ENCODE measurements at places on chromosomes 13 and 19. TPM values are rescaled to one million over a fixed set of nuclear protein-coding genes. Genes with fewer than 3 reads are reported as not detected.

DNA sequence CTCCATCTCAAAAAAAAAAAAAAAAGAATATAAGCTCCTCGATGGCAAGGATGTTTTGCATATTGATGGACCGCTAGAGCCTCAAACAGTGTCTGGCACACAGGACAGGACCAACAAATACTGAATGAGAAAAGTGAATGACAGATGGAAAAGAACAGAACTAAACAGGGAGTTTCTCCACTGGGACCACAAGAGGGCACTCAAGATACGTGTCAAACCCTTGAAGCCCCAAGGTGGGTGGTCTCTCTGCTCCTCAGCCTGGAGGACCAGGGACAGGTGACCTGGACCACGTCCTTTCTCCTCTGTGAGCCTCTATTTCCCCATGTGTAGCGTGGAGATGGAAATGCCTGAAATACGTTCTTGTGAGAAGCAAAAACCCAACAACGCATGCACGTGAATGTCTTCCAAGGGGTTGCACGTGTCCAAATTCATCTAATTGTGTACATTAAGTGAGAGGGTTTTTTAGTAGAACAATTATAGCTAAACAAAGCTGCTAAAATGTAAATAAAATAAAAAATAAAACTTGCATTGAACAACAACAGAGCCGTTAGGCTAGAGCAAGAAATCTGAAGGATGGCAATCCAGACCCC is 5.7 kb upstream of the CDC42EP5 start:
- peak; percentile 89 for DNase-seq

The GPR180 gene
- polyA plus RNA-seq = 1.8 TPM

The FCAR gene
- not detected for polyA plus RNA-seq

The HRC gene
- 4.2 TPM for polyA plus RNA-seq

The CILP2 gene
- polyA plus RNA-seq = not detected

DNA sequence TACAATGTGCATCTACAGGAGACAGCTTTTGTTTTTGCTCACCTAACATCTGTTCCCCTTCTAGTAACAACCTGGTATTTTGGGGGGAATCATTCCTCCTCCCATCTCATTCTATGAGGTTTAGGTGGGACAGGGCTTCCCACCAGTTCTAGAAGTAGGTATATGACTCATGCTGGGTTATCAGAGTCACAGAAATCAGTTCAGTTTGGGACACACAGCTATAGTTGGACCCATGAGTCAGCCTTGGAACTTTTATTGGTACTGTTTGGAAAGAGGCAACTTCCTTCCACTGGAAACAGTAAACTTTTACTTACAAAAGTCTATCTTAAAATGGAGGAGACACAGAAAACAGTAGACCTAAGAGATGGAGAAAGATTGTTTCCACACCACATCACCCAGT is 185.5 kb downstream of the DNAJC3 start:
- no peak for DNase-seq

The VN1R2 gene
- polyA plus RNA-seq = not detected

The MBD3L2 gene
- not detected for polyA plus RNA-seq

DNA sequence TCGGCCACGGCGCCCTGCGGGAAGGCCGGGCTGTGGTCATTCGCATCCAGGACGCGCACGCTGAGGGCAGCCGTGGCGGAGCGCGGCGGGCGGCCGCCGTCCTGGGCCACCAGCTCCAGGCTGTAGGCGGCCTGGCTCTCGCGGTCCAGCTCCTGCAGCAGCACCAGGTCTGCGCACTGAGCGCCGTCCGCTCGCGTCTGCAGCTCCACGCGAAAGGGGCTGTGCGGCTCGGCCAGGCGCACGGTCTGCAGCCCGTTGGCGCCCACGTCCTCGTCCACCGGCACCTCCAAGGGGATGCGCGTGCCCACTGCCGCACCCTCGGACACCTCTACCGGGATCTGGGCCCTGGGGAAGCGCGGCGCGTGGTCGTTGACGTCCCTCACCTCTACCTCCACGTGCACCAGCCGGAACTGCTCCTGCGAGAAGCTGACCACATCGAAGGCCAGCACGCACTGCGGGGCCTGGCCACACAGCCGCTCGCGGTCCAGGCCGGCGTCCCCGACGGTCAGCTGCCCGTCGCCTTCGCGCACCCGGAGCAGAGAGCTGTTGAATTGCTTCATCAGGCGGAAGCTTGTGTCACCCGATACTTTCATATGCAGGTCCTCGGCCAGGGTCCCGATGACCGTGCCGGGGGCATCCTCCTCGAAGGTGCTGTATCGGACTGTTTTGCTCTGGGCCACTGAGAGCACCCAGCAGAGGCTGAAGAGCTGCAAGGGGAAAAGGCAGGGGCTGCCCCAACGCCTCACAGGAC is 583 bp downstream of the PCDH8 start:
- no peak for DNase-seq

- no peak for DNase-seq
Measured at GRCh38 chr13:31725841-31726240, 13.5 kb upstream of the RXFP2 start.

The UBE2L5 gene
- polyA plus RNA-seq = not detected

DNA sequence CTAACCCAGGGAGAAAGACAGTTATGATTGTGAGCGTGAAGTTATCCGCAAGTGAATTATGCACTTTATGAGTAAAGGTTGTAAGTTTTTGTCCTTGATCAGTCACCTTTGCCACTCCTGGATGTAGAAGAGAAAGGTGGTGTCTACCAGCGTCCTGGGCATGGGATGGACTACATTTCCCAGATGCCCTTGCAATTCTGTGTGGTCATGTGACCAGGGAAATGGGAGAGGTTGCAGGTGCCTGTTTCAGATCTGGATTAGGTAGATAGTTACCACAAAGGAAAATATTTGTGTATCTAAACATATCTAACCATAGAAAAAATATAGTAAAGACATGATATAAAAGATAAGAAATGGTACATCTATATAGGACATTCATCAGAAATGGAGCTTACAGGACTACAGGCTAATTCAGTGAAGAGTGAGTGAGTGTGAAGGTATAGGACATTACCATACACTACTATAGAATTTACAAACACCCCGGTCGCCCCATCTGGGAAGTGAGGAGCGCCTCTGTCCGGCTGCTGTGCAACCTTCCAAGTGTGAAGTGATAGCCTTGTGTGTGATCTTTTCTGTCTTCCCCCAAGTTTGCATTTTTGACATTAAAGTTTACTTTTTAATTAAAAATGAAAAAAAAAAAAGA is 51.6 kb upstream of the CACNA1A start:
- DNase-seq = no peak

The NALCN gene
- 0.43 TPM for polyA plus RNA-seq

The ZGLP1 gene
- 5.5 TPM for polyA plus RNA-seq

- peak; percentile 46 for DNase-seq
Measured at GRCh38 chr13:26872525-26873385, 112.2 kb upstream of the GPR12 start.

DNA sequence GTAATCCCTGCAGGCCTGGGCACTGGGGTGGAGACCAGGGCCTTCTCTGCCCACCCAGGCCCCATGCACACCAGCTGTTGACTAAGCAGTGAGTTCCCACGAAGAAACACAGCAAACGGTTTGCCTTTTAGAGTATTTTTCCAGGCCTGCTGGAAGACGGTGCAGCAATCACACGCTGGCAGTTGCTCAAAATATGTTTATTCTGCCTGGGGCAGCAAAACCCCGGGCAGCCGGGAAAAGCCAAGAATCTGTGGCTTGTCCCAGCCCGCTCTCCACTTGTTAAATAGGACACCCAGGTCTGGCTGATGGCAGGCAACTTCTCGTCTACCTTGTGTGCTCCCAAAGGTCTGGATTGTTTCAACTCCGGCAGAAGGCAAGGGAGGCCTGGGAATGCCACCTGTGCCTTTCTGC is 40.8 kb downstream of the GGACT start:
- no peak for DNase-seq

DNA sequence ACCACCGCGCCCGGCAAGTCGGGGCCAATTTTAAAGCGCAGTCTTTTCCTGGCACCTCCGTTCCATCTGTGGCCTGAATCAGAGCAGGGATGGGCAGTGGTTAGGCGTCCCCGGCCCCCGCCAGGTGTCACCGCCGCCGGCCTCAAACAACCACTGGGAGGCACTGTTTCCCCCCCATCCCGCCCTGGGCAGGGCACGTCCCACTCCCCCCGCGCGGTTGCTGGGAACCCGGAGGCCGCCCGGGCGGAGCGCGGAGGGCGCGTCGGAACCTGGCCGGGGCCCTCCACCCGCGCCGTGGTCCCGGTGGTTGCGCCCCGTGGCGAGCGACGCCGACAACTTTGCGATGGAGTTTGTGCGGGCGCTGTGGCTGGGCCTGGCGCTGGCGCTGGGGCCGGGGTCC is at the start of gene GRIN3B:
Gene GRIN3B (plus strand): TSS at position 325 of the 400 bp plus-strand sequence. CDS start 19 bp downstream, at position 344.
- peak; percentile 80 for DNase-seq

DNA sequence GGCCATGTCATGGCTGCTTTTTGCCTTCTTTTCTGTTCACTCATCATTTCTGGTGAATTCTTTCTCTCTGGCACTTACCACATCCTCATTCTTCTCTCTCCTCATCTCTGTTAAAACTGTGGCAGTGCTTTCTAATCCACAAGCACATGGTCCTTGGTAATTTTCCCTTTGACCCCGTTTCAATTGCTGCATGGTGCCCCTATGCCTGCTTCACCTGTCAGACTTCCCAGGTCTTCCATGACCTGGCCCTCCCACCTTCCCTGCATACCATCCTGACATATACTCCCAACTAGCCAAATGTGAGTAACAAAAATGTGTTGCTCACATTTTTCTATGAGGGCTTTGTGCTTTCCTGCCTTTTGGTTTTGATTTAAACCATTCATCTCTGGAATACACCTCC is 286.5 kb downstream of the MTUS2 start:
- DNase-seq = no peak

- DNase-seq = peak; percentile 79
Measured at GRCh38 chr19:45785781-45786532, 3.7 kb upstream of the DMPK start.

The C1QTNF9B gene
- polyA plus RNA-seq = not detected
